ENCODE measurements at places on chromosomes 16 and 17. TPM values are rescaled to one million over a fixed set of nuclear protein-coding genes. Genes with fewer than 3 reads are reported as not detected.

GRCh38 chr17:46003907-46004748, 5.1 kb downstream of the STH start:
- no peak for DNase-seq
- peaks cover 22% of the 10 kb centered on the region for H3K4me1 ChIP-seq
- peak overlapping the region; percentile 32 for H3K27ac ChIP-seq
- no peaks in the 10 kb centered on the region for H3K36me3 ChIP-seq
- no peaks in the 10 kb centered on the region for H3K27me3 ChIP-seq
- no peak overlapping the region for H3K4me3 ChIP-seq

GRCh38 chr17:64162554-64162953, 32.6 kb upstream of the ERN1 start:
- H3K4me3 ChIP-seq, result no peak overlapping the region
- no peak for DNase-seq
- peaks cover 14% of the 10 kb centered on the region for H3K36me3 ChIP-seq
- no peaks in the 10 kb centered on the region for H3K27me3 ChIP-seq
- H3K27ac ChIP-seq, result no peak overlapping the region

The PRR35 gene
- total RNA-seq, result not detected

GRCh38 chr16:55462241-55462640, 16.8 kb upstream of the MMP2 start:
- H3K4me1 ChIP-seq, result no peaks in the 10 kb centered on the region
- H3K27ac ChIP-seq, result no peak overlapping the region
- H3K36me3 ChIP-seq, result no peaks in the 10 kb centered on the region
- H3K4me3 ChIP-seq, result no peak overlapping the region

- no peaks in the 10 kb centered on the region for H3K36me3 ChIP-seq
- no peak overlapping the region for H3K4me3 ChIP-seq
- no peak overlapping the region for H3K27ac ChIP-seq
- peaks cover 12% of the 10 kb centered on the region for H3K4me1 ChIP-seq
These were observed 14.0 kb downstream of the RNF43 start for GRCh38 chr17:58403311-58403710.

The C16orf92 gene
- not detected for total RNA-seq

GRCh38 chr17:60231691-60232090, 81.9 kb downstream of the CA4 start:
- no peak overlapping the region for H3K27ac ChIP-seq
- H3K27me3 ChIP-seq, result no peaks in the 10 kb centered on the region
- no peaks in the 10 kb centered on the region for H3K4me1 ChIP-seq
- H3K36me3 ChIP-seq, result peaks cover 13% of the 10 kb centered on the region
- H3K4me3 ChIP-seq, result no peak overlapping the region
- no peak for DNase-seq

The FBXO39 gene
- not detected for total RNA-seq

GRCh38 chr17:14201021-14201987, 35.4 kb downstream of the CDRT15 start:
- no peak overlapping the region for H3K4me3 ChIP-seq
- H3K36me3 ChIP-seq, result peaks cover 9% of the 10 kb centered on the region
- peaks cover 6% of the 10 kb centered on the region for H3K4me1 ChIP-seq

DNA sequence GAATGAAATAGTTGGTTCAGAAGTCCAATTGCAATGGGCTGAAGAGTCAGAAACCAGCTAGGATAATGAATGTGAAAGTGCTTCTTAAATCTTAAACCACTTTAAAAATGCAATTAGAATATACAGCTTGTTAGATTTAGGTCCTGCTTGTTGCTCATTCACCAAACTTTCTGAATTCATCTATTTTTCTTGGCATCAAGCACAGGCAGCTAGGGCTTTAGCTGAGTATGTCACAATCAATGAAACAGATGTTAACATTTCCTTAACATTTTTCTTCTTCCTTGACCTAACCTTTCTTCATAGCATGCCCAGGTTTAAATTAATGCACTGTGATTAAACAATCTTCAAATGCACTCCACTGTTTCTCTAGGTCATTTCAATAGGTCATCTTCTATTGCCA, 14.4 kb downstream of the KIF2B start:
- no peak for DNase-seq
- H3K36me3 ChIP-seq, result no peaks in the 10 kb centered on the region
- no peak overlapping the region for H3K4me3 ChIP-seq
- no peak overlapping the region for H3K27ac ChIP-seq

- H3K36me3 ChIP-seq, result peaks cover 1% of the 10 kb centered on the region
- no peaks in the 10 kb centered on the region for H3K27me3 ChIP-seq
- H3K4me3 ChIP-seq, result no peak overlapping the region
- H3K4me1 ChIP-seq, result peaks cover 5% of the 10 kb centered on the region
These were observed 130.1 kb upstream of the COX10 start for GRCh38 chr17:13939222-13939621.

DNA sequence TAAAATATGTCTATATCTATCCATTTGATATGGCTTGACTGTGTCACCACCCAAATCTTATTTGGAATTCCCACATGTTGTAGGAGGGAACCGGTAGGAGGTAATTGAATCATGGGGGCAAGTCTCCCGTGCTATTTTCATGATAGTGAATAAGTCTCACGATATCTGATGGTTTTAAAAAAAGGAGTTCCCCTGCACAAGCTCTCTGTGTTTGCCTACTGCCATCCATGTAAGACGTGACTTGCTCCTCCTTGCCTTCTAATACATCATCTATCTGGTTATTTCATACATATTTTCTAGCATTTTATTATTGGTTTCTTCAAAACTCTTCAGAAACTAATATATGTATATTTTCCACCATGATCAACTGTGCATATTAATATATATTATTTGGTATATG, 57.3 kb upstream of the AMZ2 start:
- DNase-seq, result no peak
- H3K27ac ChIP-seq, result no peak overlapping the region
- H3K4me3 ChIP-seq, result no peak overlapping the region
- H3K27me3 ChIP-seq, result peaks cover 43% of the 10 kb centered on the region
- peaks cover 3% of the 10 kb centered on the region for H3K36me3 ChIP-seq
- no peaks in the 10 kb centered on the region for H3K4me1 ChIP-seq

DNA sequence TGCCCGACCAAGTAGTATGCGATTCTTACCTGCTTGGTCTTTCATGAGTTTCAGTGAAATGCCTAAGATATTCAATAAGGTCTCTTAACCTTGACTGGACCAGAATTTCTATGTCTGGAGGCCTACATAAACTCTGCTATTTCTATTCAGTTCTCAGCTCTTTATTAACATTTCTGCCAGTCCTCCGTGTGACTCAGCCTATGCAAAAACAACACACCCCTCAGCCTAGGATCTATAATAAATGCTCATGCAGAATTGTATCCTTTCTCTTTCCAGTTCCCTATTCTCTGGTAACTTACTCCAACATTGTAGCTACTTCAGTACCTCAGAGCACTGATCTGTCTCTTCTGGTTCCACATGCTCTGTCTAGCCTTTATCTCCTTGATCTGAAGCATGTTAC, 1507.4 kb downstream of the CDH11 start:
- no peaks in the 10 kb centered on the region for H3K36me3 ChIP-seq
- no peaks in the 10 kb centered on the region for H3K27me3 ChIP-seq
- no peak overlapping the region for H3K27ac ChIP-seq
- H3K4me1 ChIP-seq, result peaks cover 11% of the 10 kb centered on the region

GRCh38 chr17:35002876-35003551, 22.7 kb downstream of the LIG3 start:
- peak overlapping the region; percentile 71 for H3K27ac ChIP-seq
- peaks cover 22% of the 10 kb centered on the region for H3K36me3 ChIP-seq
- H3K4me1 ChIP-seq, result peaks cover 22% of the 10 kb centered on the region
- DNase-seq, result no peak
- H3K27me3 ChIP-seq, result no peaks in the 10 kb centered on the region

- no peaks in the 10 kb centered on the region for H3K27me3 ChIP-seq
- no peak for DNase-seq
- H3K36me3 ChIP-seq, result peaks cover 25% of the 10 kb centered on the region
- H3K27ac ChIP-seq, result peak overlapping the region; percentile 4
These were observed 41.4 kb downstream of the SETD6 start for GRCh38 chr16:58556678-58557077.

The ITGAD gene
- not detected for total RNA-seq

GRCh38 chr17:14772776-14773175, 471.9 kb downstream of the HS3ST3B1 start:
- H3K27me3 ChIP-seq, result no peaks in the 10 kb centered on the region
- peaks cover 58% of the 10 kb centered on the region for H3K4me1 ChIP-seq
- no peak overlapping the region for H3K27ac ChIP-seq

DNA sequence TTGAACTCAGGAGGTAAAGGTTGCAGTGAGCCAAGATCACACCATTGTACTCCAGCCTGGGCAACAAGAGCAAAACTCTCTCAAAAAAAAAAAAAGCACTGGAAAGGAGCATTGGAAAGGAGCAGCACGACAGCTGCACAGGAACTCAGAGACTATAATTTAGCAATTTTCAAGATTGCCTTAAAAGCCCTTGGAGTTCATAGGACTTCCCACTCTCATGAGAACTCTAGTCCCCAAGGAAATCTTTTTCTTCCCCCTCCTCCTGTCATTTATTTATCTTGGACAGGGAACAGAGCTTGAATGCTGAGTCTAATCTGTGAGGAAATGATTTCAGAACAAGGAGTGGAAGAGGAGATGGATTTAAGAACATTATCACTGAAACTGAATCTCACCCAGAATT, 69.0 kb downstream of the PLXDC1 start:
- DNase-seq, result no peak
- peaks cover 33% of the 10 kb centered on the region for H3K4me1 ChIP-seq
- H3K36me3 ChIP-seq, result peaks cover 2% of the 10 kb centered on the region
- H3K4me3 ChIP-seq, result no peak overlapping the region
- H3K27ac ChIP-seq, result peak overlapping the region; percentile 82

DNA sequence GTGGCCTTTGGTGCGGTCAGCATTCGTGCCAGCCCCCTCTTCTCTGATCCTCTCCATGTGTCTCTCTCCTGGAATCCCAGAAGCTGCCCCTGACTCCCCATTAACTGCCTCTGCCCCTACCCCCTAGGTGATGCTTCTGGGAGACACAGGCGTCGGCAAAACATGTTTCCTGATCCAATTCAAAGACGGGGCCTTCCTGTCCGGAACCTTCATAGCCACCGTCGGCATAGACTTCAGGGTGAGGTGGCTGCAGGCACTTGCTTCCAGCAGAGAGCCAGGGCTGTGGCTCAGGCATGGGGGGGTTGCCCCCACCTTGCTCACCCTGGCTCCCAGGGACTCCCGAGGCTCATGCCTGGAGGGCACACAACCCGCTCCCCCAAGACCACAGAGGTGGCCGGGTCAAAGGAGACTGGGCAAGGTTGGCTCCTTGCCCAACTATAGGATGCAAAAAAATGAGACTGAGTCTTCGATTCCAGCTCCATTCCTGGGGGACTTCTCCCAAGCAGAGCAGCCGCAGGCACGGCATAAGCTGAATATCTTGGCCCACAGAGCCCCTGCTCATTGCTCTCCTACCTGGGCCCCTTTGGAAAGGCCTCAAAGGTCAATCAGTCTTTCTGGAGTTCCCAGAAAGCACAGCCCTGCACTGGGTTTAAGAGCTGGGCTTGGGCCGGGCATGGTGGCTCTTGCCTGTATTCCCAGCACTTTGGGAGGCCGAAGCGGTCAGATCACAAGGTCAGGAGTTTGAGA, 3.8 kb downstream of the RAB37 start:
- H3K27ac ChIP-seq, result no peak overlapping the region
- H3K27me3 ChIP-seq, result peaks cover 25% of the 10 kb centered on the region
- H3K4me3 ChIP-seq, result no peak overlapping the region
- DNase-seq, result peak; percentile 72
- peaks cover 29% of the 10 kb centered on the region for H3K4me1 ChIP-seq

- no peaks in the 10 kb centered on the region for H3K36me3 ChIP-seq
- no peak for DNase-seq
- peak overlapping the region; percentile 3 for H3K27ac ChIP-seq
- no peak overlapping the region for H3K4me3 ChIP-seq
These were observed 263.5 kb downstream of the SNX29 start for GRCh38 chr16:12240036-12240435.

DNA sequence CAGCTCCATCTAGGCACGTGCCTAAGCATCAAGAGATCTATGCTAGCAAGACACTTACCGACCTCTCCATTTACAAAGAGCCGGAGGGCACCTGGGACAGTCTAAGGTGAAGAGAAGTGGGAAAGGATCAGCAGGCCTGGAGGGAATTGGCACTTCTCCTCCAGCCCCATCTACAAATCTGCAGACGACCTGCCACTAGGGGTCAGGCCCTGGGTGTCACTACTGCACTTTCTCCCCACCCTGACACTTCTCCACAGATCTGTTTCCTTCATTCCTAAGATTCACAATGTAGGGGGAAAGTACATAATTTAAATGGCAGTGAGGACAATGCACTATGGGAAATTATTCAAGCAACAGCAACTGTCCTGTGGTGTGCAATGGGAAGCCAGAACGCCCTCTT, 8.1 kb downstream of the MKS1 start:
- H3K4me3 ChIP-seq, result no peak overlapping the region
- no peak for DNase-seq
- peaks cover 26% of the 10 kb centered on the region for H3K36me3 ChIP-seq

- H3K27ac ChIP-seq, result no peak overlapping the region
- H3K36me3 ChIP-seq, result peaks cover 2% of the 10 kb centered on the region
- H3K4me1 ChIP-seq, result no peaks in the 10 kb centered on the region
- H3K27me3 ChIP-seq, result peaks cover 65% of the 10 kb centered on the region
These were observed 243.5 kb downstream of the GSG1L start for GRCh38 chr16:27819881-27820610.

DNA sequence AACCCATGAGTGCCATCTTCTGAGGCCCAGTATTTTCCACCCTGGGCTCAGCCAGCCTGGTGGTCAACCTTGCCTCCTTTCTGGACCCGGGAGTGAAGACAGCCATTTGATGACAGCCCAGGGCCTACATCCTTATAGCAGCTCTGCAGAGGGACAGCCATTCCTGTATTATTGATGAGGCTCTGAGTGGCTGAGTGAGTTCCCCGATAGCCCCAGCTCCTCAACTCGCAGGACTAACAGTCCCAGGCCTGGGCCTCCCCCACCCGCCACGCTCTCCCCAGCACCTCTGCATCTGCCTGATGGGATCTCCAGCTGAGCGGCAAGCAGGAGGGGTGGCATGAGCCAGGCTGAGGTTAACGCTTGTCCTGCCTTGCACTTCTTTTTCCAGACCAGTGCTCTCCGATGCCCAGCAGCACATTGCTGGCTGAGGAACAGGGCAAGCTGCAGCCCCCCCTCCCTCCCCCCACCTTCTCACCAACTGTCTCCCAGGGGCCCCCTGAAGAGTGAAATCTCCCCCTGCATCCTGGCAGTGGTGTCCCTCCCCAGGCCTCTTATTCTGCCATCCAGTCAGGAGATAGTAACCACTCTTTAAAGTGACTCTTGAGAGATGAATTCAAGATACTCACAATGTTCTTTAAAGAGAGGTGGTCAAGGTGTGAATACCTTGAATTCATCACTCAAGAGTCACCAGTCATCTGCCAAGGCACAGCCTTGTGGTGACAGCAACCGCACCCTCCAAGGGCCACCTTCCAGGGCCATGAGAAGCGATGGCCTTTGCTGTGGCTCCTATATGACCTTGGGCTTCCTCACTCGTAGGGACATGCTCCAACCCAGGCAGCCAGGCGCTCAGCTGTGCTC, 23.5 kb downstream of the CACNG5 start:
- no peak overlapping the region for H3K4me3 ChIP-seq
- H3K27me3 ChIP-seq, result peaks cover 29% of the 10 kb centered on the region
- H3K36me3 ChIP-seq, result peaks cover 3% of the 10 kb centered on the region
- no peaks in the 10 kb centered on the region for H3K4me1 ChIP-seq
- H3K27ac ChIP-seq, result no peak overlapping the region

The SEPTIN1 gene
- 1.3 TPM for total RNA-seq

- H3K27ac ChIP-seq, result no peak overlapping the region
- no peaks in the 10 kb centered on the region for H3K27me3 ChIP-seq
- H3K4me3 ChIP-seq, result no peak overlapping the region
These were observed 420.1 kb downstream of the HS3ST4 start for GRCh38 chr16:26111900-26112299.

- no peak overlapping the region for H3K27ac ChIP-seq
- H3K27me3 ChIP-seq, result no peaks in the 10 kb centered on the region
- H3K4me3 ChIP-seq, result no peak overlapping the region
- no peaks in the 10 kb centered on the region for H3K36me3 ChIP-seq
These were observed 20.5 kb downstream of the USP7 start for GRCh38 chr16:8943001-8943763.

The FOXN1 gene
- total RNA-seq, result not detected

The CTRB1 gene
- not detected for total RNA-seq
